ENCODE measurements at places on chromosomes 6 and 20.
A peak's percentile ranks its signal among the peaks of the same experiment; 100 is the strongest.

- H3K27ac ChIP-seq, result peak overlapping the region; percentile 91
- peak overlapping the region; percentile 33 for H3K4me3 ChIP-seq
- no peaks in the 10 kb centered on the region for H3K27me3 ChIP-seq
- peaks cover 49% of the 10 kb centered on the region for H3K4me1 ChIP-seq
- DNase-seq, result peak; percentile 69
Observed at GRCh38 chr6:25053875-25054371, 118.2 kb upstream of the RIPOR2 start.

- no peaks in the 10 kb centered on the region for H3K36me3 ChIP-seq
- H3K4me3 ChIP-seq, result no peak overlapping the region
- H3K27me3 ChIP-seq, result peaks cover 11% of the 10 kb centered on the region
- no peak overlapping the region for H3K27ac ChIP-seq
- no peak for DNase-seq
- peaks cover 12% of the 10 kb centered on the region for H3K4me1 ChIP-seq
Observed at GRCh38 chr6:105781248-105781647, 304.9 kb upstream of the PRDM1 start.

GRCh38 chr6:112799889-112800288 lies 452.8 kb downstream of the RFPL4B start:
- DNase-seq, result no peak
- H3K27me3 ChIP-seq, result no peaks in the 10 kb centered on the region
- H3K27ac ChIP-seq, result no peak overlapping the region
- H3K36me3 ChIP-seq, result no peaks in the 10 kb centered on the region

DNA sequence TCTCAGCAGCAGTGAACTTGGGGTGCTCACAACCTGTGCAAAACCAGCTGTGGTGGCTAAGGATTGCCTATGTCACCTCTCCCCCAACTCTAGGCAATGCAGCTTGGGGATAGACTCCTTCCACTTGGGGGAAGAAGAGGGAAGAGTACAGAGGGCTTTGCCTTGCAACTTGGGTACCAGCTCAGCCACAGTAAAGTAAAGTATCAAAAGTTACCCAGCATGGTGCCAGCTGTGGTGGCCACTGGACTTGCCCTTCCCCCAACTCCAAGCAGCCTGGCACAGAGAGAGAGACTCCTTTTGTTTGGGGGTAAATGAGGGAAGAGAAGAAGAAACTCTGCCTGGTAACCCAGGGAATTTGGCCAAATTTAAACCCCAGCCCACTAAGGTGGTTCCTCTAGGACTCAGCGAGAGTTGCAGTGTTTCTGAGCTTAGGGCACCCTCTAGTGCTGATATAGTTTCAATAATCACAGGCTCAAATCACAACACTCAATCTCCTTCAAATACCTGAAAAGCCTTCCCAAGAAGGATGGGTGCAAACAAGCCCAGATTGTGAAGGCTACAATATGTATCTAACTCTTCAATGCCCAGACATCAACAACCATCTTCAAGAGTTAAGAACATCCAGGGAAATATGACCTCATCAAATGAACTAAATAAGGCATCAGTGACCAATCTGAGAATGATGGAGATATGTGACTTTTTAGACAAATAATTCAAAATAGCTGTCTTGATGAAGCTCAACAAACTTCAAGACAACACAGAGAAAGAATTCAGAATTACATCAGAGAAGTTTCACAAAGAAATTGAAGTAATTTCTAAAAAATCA lies 7.6 kb upstream of the DEFB129 start:
- H3K36me3 ChIP-seq, result no peaks in the 10 kb centered on the region
- no peak overlapping the region for H3K4me3 ChIP-seq
- H3K4me1 ChIP-seq, result no peaks in the 10 kb centered on the region
- peaks cover 41% of the 10 kb centered on the region for H3K27me3 ChIP-seq

DNA sequence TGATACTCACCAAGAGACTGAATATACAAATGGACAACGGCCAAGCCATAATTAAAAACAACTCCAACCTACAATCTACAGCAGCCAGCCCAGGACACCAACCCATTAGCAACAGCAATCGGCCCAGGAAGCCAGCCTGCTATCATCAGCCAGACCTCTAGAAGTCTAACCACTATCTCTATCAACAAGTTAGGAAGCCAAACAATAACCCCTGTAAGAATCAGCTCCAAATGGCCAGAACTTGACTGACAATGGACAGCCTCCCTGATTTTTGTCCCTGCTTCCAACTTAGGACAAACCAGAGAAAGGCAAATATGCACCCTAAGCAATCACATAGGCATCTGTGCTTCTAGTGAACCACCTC lies 511.8 kb upstream of the JARID2 start:
- H3K27ac ChIP-seq, result peak overlapping the region; percentile 97
- H3K27me3 ChIP-seq, result no peaks in the 10 kb centered on the region
- peak overlapping the region; percentile 64 for H3K4me3 ChIP-seq
- H3K4me1 ChIP-seq, result peaks cover 78% of the 10 kb centered on the region

GRCh38 chr6:153720732-153721131 lies 318.3 kb upstream of the OPRM1 start:
- H3K27ac ChIP-seq, result no peak overlapping the region
- H3K4me3 ChIP-seq, result no peak overlapping the region
- no peak for DNase-seq
- no peaks in the 10 kb centered on the region for H3K27me3 ChIP-seq
- H3K4me1 ChIP-seq, result no peaks in the 10 kb centered on the region
- H3K36me3 ChIP-seq, result no peaks in the 10 kb centered on the region

GRCh38 chr6:29943053-29943966 lies 978 bp downstream of the HLA-A start:
- peaks cover 49% of the 10 kb centered on the region for H3K36me3 ChIP-seq
- H3K4me3 ChIP-seq, result peak overlapping the region; percentile 95
- H3K4me1 ChIP-seq, result peaks cover 38% of the 10 kb centered on the region
- peak overlapping the region; percentile 94 for H3K27ac ChIP-seq
- no peaks in the 10 kb centered on the region for H3K27me3 ChIP-seq
